ENCODE measurements at places on chromosomes 6 and 20. TPM values are rescaled to one million over a fixed set of nuclear protein-coding genes. Genes with fewer than 3 reads are reported as not detected.

Gene C6orf58
- not detected for total RNA-seq

Gene BEND3
- 3.5 TPM for total RNA-seq

Gene SLCO4A1
- 3.7 TPM for total RNA-seq

Gene CCN5
- total RNA-seq = not detected

Gene CHRNA4
- total RNA-seq = not detected

Gene PGC
- total RNA-seq = not detected

Gene RAET1G
- total RNA-seq = not detected

Gene UBD
- total RNA-seq = 5.8 TPM

Gene MRAP2
- total RNA-seq = 3.1 TPM

Gene RSPH4A
- 0.68 TPM for total RNA-seq

Gene MYB
- 0.19 TPM for total RNA-seq

Gene ANGPT4
- total RNA-seq = not detected

Gene PNPLA1
- total RNA-seq = not detected

Gene TPMT
- total RNA-seq = 10.7 TPM

Gene ARG1
- not detected for total RNA-seq

Gene IER3
- total RNA-seq = 74.4 TPM

Gene NEDD9
- 158 TPM for total RNA-seq

Gene BTN1A1
- not detected for total RNA-seq

Gene OR2H1
- not detected for total RNA-seq

Gene CUL7
- 39.5 TPM for total RNA-seq

Gene CLVS2
- not detected for total RNA-seq

Gene XKR7
- total RNA-seq = not detected

Gene IL17F
- not detected for total RNA-seq

Gene KIZ
- 7.5 TPM for total RNA-seq

Gene LY6G6C
- not detected for total RNA-seq

Gene VSX1
- total RNA-seq = not detected

Gene LAMP5
- 0.34 TPM for total RNA-seq

Gene PRKN
- total RNA-seq = 0.34 TPM
